ENCODE measurements at places on chromosomes 6 and 20.

- no peak for DNase-seq
Measured at GRCh38 chr6:92263864-92264263, 1155.5 kb downstream of the EPHA7 start.

GRCh38 chr6:132643547-132643946 lies 15.4 kb downstream of the TAAR1 start:
- no peak for DNase-seq

- DNase-seq: no peak
Measured at GRCh38 chr20:19851861-19852260, 93.8 kb downstream of the RIN2 start.

DNA sequence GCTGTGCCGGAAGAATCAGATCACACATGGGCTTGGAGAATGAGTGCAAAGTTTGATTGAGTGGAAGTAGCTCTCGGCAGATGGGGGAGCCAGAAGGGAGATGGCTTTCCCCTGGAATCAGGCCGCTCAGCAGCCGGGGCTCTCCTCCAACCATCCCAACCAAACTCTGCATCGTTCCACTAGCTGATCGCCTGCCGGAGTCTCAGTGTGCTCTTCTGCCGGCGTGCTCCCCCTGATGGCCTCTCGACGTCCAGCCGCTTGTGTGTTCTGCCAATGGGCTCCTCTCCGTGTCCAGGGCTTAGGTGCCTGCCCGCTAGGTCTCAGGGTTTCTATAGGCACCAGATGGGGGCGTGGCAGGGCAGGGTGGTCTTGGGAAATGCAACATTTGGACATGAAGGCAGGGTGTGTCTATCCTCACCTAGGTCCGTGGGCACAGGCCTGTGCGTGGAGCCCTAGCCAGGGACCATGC lies 4.9 kb upstream of the BIRC7 start:
- no peak for DNase-seq

DNA sequence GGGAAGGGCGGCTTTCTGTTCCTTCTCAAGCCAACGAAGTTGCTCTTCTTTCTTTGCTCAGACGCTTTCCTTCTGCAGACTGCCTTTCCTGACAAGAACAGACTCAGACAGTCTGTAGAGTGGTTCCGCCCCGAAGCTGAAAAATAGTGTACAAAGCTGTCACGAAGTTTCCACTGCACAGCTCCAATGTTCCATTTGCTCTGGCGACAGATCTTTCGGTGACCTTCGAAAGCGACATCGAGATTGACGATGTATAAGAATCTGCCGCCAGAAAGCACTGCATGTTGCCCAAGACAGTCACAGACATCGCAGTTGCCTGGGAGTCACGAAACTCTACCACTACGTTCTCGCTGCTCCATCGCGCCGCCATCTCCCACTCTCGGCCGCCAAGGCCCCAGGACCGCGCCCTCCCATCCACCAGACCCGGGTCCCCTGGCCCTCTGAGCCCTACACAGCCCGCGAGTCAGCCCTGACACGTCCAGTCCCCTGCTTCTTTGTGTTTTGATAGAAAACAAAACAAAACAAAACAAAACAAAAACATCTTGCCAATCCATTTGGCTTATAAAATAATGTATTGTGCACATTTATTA lies 42.1 kb upstream of the ZNF184 start:
- DNase-seq: peak; percentile 9

GRCh38 chr6:4280707-4281106 lies 145.3 kb upstream of the ECI2 start:
- DNase-seq: no peak

GRCh38 chr20:51428401-51429143 lies 113.9 kb downstream of the NFATC2 start:
- DNase-seq: no peak

GRCh38 chr6:36054415-36054814 lies 26.8 kb downstream of the MAPK14 start:
- DNase-seq: no peak

GRCh38 chr6:131003488-131004386 lies 59.3 kb downstream of the EPB41L2 start:
- DNase-seq: no peak

- DNase-seq: no peak
Measured at GRCh38 chr6:71326611-71327010, 38.0 kb downstream of the OGFRL1 start.

DNA sequence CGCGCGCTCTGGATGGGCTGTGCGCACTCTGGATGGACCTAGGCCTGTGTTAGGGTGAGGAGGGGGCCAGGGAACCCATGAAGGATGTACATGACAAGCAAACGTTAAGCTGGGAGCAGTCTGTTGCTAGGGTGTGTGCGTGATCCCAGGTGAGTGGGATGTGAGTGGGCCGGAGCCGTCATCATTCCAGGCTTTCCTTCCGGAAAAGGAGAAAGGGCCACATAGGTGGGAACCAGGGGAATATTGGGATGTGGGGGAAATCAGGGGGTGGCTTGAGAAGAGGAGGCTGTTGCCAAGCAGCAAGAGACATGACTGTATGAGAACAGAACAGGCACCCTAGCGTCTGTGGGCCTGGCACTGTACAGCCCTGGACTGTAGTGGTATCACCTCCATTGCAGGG lies 49.7 kb upstream of the EPB41L1 start:
- DNase-seq: no peak

GRCh38 chr6:53035549-53036213 lies 29.5 kb upstream of the FBXO9 start:
- DNase-seq: no peak

DNA sequence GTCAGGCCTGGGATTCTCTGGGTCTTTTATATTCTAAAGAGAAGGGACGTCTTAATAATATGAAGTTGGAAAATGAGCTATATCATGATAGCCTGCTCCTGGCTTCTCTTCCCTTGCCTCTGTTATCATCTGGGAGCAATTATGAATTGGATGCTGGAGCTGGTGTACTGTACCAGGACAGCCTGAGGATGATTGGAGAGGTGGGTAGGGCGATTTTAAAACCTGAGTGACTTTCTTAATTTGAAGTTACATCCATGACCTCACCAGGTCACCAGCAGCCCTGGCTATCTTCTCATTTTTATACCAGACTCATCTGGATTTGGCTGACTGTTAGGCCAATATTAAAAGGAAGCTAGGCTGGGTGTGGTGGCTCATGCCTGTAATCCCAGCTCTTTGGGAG lies 317.6 kb downstream of the CLIC5 start:
- no peak for DNase-seq

- no peak for DNase-seq
Measured at GRCh38 chr20:5364136-5364821, 47.5 kb upstream of the PROKR2 start.

GRCh38 chr20:38393259-38393658 lies 41.9 kb downstream of the SNHG17 start:
- no peak for DNase-seq

DNA sequence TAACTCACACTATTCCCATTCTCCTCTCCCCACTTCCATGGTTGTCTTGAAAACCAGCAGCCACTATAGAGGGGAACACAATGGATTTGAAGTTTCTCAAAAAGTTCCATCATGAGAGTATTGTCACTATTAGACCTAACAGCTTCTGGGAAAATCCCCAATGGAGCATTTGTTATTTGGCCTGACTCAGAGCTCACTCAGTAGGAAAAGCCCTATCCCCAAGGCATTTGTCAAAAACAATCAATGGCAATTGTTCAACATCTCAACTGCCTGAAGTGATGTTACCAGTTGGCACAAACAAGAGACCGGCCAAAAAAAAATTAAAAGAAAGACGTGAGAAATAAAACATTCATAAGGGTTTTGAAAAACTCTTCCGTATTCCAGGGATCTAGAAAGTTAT lies 98.8 kb downstream of the MYLK4 start:
- no peak for DNase-seq

GRCh38 chr6:151005164-151005563 lies 139.7 kb downstream of the MTHFD1L start:
- no peak for DNase-seq

GRCh38 chr6:16503241-16503775 lies 258.0 kb downstream of the ATXN1 start:
- DNase-seq: no peak

- no peak for DNase-seq
Measured at GRCh38 chr6:148513145-148514071, 170.8 kb downstream of the SASH1 start.

DNA sequence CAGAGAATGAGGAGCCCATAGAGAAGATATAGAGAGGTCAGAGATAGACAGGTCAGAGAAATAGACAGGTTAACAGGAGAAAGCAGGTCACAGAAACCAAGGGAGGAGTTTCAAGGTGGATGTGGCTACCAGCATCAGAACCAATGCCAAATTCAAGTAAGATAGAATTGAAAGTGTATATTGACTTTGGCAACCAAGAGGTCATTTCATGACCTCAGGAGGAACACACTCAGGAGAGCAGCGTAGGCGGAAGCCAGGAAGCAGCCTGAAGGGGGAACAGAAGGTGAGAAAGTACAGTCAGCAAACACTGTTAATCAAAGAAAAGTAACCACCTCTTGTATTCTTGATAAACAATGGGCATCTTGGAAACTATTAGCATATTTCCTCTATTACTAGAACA lies 33.9 kb upstream of the ALDH8A1 start:
- DNase-seq: no peak

GRCh38 chr6:21166754-21167153 lies 426.8 kb upstream of the SOX4 start:
- DNase-seq: no peak

GRCh38 chr6:41377071-41377470 lies 41.7 kb downstream of the NCR2 start:
- DNase-seq: no peak

GRCh38 chr6:22145376-22145775 lies 151.5 kb downstream of the PRL start:
- no peak for DNase-seq

DNA sequence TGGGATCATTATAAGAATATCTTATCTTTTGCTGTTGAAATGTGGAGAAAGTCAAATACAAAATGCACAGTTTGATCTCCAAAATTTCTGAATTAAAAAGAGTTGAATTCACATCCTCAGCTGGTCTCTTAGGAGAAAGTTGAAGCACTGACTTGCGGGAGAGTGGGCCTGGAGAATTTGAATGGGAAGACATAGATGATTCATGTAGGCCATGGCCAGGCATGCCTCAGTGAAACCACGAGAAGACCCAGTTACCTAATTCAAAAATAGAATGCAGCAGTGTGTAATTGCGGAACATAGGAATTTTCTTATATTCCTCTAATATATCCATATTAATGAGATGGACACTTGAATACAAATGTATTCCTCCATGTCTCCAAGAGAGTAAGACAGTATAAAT lies 53.0 kb upstream of the DTNBP1 start:
- no peak for DNase-seq

DNA sequence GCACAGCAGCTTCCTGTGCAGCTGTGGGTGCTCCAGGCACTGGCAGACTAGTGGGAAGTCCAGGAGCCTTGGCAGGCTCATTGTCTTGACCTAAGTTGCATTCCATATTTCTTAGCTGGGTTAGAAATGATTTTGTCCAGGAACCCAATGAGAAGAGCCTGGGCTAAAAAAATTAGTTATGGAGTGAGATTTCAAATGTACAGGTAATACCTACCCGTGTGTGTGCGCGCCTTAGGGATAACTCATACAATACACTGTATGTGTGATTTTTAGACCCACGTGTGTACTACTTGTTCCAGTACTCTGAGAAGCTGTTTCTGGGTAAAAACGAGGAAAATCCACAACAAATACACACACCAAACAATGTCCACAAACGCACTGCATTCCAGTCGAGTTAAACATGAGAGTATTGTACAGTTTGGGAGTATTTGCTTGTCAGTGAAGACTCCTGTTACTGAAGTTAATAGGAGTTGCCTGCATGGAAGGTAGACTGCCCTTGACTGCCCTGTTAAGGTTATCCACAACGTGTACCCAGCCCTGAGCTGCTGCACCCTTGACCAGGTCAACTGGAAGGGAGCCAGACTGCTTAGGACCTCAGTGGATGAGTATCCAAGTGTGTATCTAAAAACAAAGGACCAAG lies 1.4 kb downstream of the PAQR8 start:
- no peak for DNase-seq

DNA sequence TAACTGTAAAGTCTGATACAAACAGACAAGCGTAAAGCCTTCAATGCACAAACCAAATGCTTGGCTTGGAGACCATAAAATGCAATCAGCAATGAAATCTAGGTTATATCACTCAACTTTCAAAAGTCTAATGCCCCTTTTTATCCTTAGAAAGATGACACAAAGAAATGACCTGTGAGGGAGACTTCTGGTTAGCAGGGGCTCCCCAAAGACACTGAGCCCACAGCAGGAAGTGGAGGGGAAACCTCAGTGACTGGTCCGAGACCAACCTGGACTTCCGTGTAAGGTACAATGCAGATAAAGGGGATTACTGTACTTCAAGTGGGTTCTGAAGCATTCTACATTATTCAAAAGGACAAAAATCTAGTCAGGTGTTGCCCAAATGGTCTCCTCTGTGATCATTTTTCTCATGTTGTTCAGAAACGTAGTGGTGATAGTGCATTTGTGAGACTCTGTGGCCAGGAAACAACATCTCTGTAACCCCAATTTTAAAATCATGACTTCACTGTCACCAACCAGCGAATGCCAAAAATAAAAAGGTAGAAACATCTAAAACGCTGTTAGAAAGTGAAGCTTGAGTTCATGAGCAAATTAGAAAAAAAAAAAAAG lies 88.2 kb downstream of the HIVEP2 start:
- no peak for DNase-seq

GRCh38 chr6:134589512-134589911 lies 271.6 kb upstream of the SGK1 start:
- no peak for DNase-seq

DNA sequence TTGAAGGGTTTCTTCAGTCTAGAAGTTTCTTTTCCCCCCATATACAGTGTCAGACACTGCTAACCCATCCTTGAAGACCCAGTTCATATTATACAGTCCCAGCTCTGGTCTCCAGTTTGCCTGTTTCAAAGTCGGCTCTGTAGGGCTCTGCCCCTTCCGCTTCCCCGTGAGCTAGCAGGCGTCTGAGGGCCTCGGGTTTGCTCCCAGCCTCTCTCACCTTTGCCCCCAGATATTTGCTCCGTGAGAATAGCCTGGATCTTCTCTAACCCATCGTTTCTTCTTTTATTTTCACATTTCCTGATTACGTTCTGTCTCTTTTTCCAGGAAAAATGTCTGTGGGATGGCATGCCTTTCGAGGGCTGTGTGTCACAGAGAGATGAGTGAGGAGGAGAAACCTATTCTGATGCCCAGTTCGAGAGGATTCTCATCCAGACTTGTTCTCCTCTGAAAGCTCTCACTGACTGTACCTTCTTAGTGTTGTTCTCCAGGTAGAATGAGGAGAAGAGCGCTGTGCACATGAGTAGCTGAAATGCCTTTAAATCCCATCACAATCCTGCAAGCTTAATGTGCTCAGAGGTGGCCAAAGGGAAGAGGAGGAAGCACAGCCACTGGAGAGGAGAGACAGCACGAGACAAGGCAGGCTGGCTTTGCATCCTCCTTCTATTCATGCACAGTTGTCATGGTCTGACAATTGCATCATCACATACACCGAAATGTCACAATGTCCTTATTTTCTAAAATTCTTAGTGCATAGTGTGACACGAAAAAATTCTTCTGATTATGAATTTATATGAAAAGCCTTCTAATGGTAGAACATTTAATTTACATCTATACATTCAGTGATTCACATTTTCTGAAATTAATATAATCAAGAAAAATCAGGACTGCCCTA lies 171.1 kb downstream of the FOXA2 start:
- no peak for DNase-seq

- peak; percentile 42 for DNase-seq
Measured at GRCh38 chr6:159931112-159931511, 37.8 kb upstream of the IGF2R start.

- DNase-seq: peak; percentile 17
Measured at GRCh38 chr20:208942-209566, 18.0 kb upstream of the DEFB129 start.

GRCh38 chr20:23915844-23916243 lies 36.3 kb upstream of the CST5 start:
- no peak for DNase-seq

GRCh38 chr20:3307078-3307477 lies 68.1 kb upstream of the SLC4A11 start:
- DNase-seq: no peak
